Activated CD4-positive, alpha-beta T cell treated with anti-CD3 and anti-CD28 coated beads, Interleukin-2, amount 50 U/mL, for 16 hours (primary cell): ENCODE measurements at places on chromosomes 2 and 18.

GRCh38 chr2:199336546-199336945 lies 121.2 kb downstream of the SATB2 start:
- DNase-seq: no peak

- no peak for DNase-seq
These were observed 37.6 kb downstream of the CDH7 start for GRCh38 chr18:65788373-65788772.

GRCh38 chr18:38576349-38576748 lies 1010.8 kb upstream of the CELF4 start:
- DNase-seq: no peak

- no peak for DNase-seq
These were observed 248.0 kb upstream of the PXDN start for GRCh38 chr2:1992280-1992679.

DNA sequence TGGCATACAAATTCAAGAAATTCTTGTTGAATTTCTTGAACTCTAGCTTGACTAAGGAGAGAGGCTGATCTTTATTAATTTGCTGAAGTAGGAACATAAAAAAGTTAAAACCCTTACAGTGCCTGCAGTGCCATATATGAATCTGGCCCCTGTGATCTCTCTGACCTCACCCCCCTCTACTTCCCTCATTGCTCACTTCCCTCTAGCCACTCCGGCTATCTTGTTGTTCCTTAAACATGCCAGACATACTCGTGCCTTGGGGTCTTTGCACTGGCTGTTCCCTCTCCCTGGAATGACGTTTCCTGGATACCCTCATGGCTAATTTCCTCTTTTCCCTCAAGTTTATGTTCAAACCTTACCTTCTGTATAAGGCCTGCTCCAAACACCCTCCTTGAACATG lies 246.3 kb upstream of the SIX2 start:
- no peak for DNase-seq

DNA sequence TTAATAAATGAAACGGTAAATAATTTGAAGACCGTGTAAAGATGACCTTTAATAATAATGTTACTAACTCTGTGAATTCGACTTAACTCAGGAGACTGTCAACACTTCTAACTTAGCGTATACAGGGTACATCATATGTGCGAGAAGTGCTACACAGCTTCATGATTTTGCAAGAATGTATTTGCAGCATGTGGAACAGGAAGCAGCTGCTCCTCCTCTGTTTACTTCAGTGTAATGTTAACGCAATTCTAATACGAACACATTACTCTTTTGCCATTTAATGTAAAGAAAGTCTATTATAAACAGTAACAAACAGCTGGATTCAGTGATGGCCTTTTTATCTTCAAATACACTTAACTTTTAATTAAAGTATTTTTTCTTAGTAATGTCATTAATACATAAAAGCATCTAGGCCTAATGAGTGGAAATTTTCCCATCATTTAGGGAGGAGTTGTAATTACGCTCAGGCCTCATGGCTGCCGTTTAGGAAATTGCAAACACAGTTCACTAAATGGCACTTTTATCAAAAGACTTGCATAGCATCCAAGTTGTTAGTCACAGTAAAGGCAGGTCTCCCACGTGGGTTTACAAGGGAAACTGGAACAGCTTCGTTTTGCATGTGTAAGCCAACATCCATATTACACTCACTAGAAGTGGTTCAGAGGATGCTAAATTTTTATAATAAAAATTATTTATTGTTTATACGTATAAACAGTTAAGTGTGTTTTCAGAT lies 635.7 kb downstream of the FBXO15 start:
- no peak for DNase-seq

- no peak for DNase-seq
These were observed 28.5 kb downstream of the TMEM18 start for GRCh38 chr2:648476-649424.

DNA sequence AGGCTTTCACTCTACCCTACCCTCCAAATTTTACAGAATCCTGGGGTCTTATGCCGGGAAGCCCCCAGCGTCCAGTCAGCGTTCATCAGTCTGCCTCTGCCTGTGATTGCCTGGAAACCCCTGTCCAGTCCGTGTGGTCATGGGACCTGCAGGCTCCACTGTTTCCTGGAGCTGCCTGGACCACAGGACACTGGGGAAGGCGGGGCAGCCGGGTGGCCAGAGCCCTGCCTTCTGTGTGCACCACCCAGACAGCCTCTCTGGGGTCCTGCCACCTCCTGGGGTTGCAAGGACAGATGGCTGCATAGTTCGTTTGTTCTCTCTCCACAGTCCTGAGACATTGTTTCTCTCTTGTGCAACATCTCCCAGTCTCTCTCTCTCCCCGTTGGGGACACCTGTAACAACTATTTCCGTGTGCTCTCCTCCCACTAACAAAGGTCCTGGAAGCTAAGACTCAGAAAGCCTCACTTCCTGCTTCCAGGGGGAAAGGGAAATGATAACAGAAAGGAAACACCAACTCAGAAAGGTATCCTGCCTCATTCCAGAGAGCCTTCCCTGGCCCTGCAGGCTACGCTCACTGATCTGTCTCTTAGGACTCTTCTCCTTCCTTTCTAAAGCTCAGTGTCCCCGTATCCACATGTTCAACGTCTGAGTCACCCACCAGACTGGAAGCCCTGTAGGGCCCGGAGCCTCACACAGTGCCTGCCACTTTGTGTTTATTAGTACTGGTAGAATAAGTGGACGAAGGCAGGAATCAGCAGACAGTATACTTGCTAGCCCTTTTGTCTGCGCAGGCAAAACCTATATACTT lies 192.8 kb upstream of the RAB12 start:
- DNase-seq: no peak

GRCh38 chr18:57846258-57846657 lies 43.1 kb upstream of the ATP8B1 start:
- DNase-seq: no peak

GRCh38 chr2:239803102-239803765 lies 221.9 kb downstream of the NDUFA10 start:
- DNase-seq: no peak

- no peak for DNase-seq
These were observed 49.2 kb downstream of the CLASP1 start for GRCh38 chr2:121599963-121600651.

- no peak for DNase-seq
These were observed 106.9 kb upstream of the SLC8A1 start for GRCh38 chr2:40558761-40559160.

- DNase-seq: peak; percentile 47
These were observed 620 bp upstream of the GALNT1 start for GRCh38 chr18:35580701-35581539.

DNA sequence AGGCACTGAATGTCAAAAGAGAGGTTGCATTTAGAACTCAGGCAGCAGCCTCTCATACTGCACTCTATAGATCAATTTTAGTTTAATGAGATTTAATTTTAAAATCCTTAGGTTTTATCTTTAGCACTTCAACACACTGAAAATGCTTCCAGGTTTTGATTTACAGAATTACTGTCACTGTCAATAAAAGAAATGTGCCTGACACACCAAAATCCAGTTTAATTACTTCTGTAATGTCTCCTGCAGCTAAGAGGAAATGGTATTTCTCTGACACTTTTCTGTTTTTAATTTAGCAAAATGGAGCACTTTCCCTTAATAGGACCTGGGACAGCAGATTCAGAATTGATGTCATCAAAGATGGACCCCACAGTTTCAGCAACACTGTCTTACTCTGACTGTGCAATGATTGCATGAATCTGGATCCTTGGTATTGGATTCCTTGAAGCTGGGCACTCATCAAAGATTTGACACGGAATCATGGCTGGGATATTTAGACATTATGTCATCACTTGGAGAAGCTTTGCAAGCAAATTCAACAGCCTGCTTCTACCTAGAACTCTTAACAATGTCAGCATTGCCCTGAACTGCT lies 576.5 kb downstream of the NRXN1 start:
- no peak for DNase-seq

DNA sequence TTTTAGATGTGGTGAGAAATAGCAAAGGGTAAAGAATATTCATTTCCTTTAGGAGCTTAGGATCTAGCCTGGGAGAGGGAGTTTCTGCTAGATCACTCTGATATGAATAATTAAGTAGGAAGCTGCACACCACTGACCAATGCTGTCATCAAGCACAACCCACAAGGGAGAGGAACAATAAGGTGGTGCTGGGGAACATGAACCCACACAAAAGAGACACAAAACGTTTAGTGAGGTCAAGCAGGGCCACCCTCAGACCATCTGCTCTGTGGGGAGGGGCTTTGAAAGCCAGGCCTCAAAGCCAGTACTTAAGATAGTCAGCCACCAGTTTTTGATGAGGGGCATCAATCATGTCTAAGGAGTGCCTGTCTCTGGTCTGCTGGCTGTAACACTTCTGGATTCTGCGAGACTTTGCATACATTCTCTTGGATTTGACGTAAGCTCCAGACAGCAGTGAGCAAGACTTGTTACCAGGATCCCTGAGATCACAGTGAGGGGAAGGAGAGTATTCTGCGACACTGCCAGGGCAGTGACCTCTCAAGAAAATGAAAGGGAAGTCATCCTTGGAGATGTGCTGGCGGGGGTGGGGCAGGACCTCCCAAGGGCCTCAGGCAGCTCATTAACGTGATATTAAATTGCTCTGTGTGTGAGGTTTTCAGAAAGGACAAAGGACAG lies 127.0 kb downstream of the CCBE1 start:
- no peak for DNase-seq

DNA sequence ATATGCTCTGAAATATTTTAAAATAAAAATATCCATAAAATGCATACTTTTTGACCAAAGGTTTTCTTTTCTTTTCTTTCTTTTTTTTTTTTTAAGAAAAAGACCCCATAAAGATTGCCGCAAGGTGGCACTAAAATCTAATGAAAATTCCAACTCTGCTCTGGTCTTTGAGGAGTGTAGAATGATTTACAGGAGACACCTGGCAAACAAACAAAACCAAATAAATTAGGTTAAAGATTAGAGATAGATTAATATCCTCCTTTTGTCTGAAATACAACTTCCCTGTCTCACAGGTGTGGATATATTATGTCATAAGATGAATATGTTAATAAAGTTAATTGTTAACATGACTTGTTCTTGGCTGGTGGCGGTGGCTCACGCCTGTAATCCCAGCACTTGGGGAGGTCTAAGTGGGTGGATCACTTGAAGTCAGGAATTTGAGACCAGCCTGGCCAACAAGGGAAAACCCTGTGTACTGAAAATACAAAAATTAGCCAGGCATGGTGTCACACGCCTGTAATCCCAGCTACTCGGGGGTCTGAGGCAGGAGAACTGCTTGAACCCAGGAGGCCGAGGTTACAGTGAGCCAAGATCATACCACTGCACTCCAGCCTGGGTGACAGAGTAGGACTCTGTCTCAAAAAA lies 3.5 kb upstream of the RHOB start:
- DNase-seq: no peak

DNA sequence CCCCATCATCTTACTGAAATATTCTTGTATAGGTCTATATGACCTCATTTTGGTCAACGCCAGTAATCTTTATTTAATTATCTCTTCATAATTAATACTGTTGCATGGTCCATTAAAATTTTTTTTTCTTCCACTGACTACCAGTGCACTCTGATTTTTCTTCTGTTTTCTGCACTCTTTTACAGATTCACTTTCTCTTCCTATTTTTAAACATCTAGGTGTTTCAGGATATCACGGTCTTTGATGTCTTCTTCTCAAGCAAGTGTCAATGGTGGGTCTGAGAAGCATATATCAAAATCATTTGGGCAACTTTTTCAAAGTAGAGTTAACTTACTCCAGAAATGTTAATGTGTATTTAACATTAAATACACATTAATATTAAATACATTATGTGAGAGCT lies 51.4 kb downstream of the CCDC141 start:
- DNase-seq: no peak

GRCh38 chr18:26981360-26982082 lies 116.0 kb upstream of the AQP4 start:
- DNase-seq: no peak

- DNase-seq: no peak
These were observed 58.3 kb downstream of the COL6A3 start for GRCh38 chr2:237355701-237356100.

GRCh38 chr18:45923138-45923537 lies 44.0 kb downstream of the EPG5 start:
- DNase-seq: no peak

DNA sequence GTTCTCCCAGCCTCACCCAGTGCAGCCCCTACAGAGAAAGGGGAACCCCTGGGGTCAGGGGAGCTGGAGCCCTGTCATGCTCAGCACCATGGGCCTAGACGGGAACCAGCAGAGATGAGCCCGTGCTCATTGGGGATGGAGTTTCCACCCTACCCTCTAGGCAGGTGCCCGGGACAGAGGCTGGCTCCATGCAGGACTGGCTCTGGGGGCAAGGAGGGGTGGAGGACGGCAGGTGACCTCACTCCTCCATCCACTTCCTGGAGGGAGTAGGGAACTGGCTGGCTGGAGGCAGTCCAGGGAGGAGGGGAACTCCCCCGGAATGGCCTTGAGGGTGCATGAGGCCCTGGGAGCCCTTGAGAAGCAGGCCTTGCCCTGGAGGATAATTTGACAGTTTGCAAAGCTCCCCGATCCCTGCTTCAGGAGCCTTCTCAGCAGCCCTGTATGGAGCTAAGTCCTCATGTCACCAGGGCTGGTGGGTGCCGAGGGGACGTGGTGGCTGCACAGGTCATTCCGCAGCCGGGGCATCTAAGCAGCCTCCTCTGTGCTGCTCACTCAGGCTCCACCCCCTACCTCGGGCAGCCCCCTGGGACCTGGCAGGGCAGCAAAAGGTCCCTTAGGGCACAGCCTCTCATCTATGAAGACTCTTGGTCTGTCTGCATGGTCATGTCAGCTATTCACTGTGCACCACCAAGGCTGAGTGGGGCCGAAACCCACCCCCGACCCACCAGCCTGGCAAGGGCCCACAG lies 2.1 kb downstream of the NEURL3 start:
- no peak for DNase-seq

DNA sequence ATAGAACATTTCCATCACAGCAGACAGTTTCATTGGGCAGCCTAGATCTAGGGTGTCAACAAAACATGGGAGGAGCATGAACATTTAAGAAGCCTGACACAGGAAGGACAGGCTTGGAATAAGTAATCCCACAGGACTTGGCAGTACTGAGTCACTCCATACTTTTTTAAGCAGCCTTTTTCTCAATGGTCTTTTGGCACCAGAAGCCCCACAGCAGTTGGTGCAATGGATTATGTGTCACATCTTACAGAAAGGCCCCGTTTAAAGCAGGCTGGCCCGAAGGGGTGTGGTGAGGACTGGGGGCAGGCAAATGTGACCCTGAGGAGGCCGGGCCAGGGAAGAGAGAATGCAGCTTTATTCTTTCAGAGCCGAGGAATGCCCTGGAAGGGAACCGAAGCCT lies 26.6 kb downstream of the SPTBN1 start:
- DNase-seq: no peak
